ENCODE measurements at places on chromosomes 2 and 18. TPM values are rescaled to one million over a fixed set of nuclear protein-coding genes. Genes with fewer than 3 reads are reported as not detected.
A peak's percentile ranks its signal among the peaks of the same experiment; 100 is the strongest.

- peaks cover 3% of the 10 kb centered on the region for H3K36me3 ChIP-seq
- no peak overlapping the region for H3K4me3 ChIP-seq
Measured at GRCh38 chr2:98458667-98459380, 14.2 kb downstream of the INPP4A start.

GRCh38 chr2:237735798-237736197, 62.8 kb upstream of the RBM44 start:
- DNase-seq: no peak
- no peak overlapping the region for H3K4me3 ChIP-seq
- peaks cover 41% of the 10 kb centered on the region for H3K4me1 ChIP-seq
- H3K27me3 ChIP-seq: no peaks in the 10 kb centered on the region

DNA sequence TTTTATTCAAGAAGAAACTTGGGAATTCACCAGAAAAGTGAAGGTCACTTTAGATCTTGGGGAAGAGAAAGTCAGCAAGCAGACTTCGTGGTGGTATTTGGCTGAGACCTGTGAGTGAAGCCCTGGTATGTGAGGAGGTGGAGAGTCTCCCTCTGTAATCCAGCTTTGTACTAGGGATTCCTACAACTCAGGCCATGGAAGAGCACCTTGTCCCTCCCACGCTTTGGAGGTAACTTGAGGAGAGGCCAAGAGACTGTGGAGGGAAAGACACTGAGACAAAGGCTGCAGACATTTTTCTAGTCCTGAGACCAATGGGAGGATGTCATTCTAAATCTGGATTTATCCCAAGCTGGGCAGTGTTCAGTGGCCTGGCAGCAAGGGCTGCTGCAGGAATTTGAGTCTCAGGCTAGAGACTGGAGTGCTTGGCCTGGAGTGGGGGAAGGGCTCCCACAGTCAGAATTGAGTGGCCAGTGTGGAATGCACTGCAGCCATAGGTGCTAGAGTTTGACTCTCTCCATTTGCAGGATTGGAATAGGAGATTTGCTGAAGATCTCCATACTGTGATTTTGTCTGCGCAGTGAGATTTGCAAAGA, 219.0 kb downstream of the ACTR3 start:
- H3K27ac ChIP-seq: no peak overlapping the region
- H3K4me3 ChIP-seq: no peak overlapping the region
- no peak for DNase-seq
- no peaks in the 10 kb centered on the region for H3K4me1 ChIP-seq
- no peaks in the 10 kb centered on the region for H3K36me3 ChIP-seq

GRCh38 chr2:136582628-136583205, 182.6 kb upstream of the THSD7B start:
- H3K27me3 ChIP-seq: no peaks in the 10 kb centered on the region
- H3K36me3 ChIP-seq: no peaks in the 10 kb centered on the region
- no peak overlapping the region for H3K4me3 ChIP-seq

Gene REG3G
- not detected for total RNA-seq

- H3K36me3 ChIP-seq: peaks cover 6% of the 10 kb centered on the region
- no peak for DNase-seq
- H3K4me3 ChIP-seq: no peak overlapping the region
- H3K27ac ChIP-seq: no peak overlapping the region
- H3K27me3 ChIP-seq: no peaks in the 10 kb centered on the region
Measured at GRCh38 chr2:112593736-112594135, 9.3 kb downstream of the CHCHD5 start.

GRCh38 chr2:179818546-179818945, 42.9 kb downstream of the ZNF385B start:
- no peaks in the 10 kb centered on the region for H3K4me1 ChIP-seq
- no peak overlapping the region for H3K4me3 ChIP-seq
- DNase-seq: no peak
- H3K27ac ChIP-seq: no peak overlapping the region
- H3K36me3 ChIP-seq: no peaks in the 10 kb centered on the region

DNA sequence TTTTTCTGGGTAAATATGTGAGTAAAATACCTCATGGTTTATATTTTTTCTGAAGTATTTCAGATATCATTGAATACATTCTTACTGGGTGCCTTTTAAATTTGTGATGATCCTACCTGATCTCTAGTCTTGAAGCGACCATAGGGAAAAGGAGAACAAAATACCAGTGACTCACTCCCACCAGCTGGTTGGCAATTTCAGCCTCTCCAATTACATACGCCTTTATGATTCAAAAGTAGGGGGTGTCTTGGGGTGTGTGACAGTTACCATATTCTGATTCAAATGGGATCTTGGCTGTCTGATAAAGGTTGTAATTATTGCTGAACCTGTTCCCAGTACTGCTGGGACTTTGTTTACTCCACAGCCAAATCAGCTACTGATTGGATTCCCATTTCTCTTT, 175.9 kb upstream of the NXPH2 start:
- H3K4me3 ChIP-seq: no peak overlapping the region
- no peak for DNase-seq
- H3K27me3 ChIP-seq: no peaks in the 10 kb centered on the region
- H3K27ac ChIP-seq: no peak overlapping the region
- H3K36me3 ChIP-seq: no peaks in the 10 kb centered on the region

DNA sequence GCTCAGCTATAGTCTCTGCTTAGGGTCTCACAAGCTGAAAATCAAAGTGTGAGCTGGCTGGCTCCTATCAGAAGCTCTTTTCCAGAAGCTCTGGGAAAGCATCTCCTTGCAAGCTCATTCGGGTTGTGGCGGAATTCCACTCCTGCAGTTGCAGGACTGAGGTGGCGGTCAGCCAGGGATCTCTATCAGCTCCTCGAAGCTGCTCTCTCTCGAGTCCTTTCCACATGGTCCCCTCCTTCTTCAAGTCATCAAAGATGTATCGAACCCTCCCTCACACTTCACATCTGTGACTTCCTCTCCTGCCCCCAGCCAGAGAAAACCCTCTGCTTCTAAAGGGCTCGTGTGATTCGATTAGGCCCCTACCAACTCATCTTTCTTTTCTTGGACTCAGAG, 141.7 kb downstream of the ZFP36L2 start:
- no peaks in the 10 kb centered on the region for H3K27me3 ChIP-seq
- H3K4me3 ChIP-seq: no peak overlapping the region
- peak overlapping the region; percentile 100 for H3K27ac ChIP-seq
- peaks cover 84% of the 10 kb centered on the region for H3K4me1 ChIP-seq
- DNase-seq: peak; percentile 95

DNA sequence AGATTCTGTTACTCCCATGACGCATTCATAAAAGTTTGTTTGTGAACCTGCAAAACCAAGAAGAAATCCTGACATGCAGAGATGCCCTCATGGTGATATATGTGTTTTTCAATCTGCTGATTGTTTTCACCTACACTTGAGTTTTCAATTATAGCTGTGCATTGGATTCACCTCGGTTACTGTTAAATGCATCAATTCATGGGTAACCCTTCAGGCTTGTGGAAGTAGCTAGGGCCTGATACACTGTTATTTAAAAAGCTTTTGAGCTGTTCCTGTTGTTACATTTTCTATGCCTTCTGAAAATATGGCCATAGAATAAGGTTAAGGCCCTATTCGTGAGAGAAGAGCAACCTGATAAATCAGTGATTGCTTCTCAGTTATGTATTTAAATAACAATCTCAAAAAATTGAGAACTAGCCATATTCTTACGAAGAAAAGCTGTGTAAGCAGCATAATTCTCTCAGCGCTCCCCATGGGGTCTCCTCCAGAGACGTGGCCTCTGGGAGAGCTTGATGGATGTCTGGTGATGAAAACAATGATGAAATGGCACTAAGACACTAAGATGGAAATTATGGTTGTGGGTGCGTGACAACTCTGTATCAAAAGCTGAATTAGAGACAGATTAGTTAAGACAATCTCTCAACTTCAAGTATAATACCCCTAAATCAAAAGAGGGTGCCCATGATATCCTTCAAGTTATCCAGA, 60.5 kb downstream of the RIT2 start:
- H3K27ac ChIP-seq: no peak overlapping the region
- no peaks in the 10 kb centered on the region for H3K36me3 ChIP-seq
- H3K4me3 ChIP-seq: no peak overlapping the region
- H3K4me1 ChIP-seq: no peaks in the 10 kb centered on the region

Gene MAP3K19
- total RNA-seq: not detected

Gene TFCP2L1
- under 0.01 TPM for total RNA-seq

Gene HAAO
- total RNA-seq: 14.8 TPM

Gene TMEM185B
- 8.9 TPM for total RNA-seq

Gene RAX
- not detected for total RNA-seq

Gene ARHGEF33
- 0.71 TPM for total RNA-seq

DNA sequence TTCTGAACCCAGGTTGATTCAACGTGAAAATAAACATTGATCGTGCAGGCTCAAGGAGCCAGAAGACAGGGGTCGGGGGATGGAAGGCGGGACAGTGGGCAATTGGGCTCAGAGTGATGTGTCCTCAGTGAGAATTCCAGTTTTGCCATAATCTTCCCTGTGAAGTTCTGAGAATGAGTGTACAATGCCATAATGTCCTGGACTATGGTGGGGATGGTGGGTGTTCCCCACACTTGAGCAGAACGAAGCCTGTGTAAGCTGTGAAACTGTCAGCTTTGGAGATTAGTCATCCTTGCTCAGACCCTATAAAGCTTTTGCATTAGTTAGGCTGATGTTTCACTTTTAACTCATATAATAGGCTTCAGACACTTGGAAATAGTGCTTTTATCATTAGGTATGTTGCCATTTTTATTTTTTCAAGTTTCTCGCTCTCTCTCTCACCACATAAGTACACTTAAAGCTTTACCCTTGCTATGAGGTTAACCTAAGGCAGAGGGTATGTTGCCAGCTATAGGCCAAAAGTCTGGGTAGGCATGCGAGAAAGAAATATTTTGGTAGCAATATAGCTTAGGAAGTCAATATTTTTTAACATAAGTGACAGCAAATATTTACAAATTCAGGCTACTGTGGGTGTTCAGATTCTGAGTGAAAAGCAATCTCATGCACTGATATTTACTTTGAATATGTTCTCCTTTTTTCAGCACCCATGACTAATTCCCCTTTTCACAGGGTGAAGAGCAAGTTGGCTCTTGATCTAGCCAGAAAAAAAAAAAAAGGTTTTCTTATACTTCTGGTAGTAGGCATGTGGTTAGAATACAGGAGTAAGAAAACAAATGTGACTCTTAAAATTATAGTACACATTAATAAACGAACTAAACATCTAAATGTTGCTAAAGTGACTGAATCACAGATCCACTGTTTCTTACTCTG, 47.2 kb downstream of the CDC42EP3 start:
- no peak overlapping the region for H3K4me3 ChIP-seq
- H3K27me3 ChIP-seq: no peaks in the 10 kb centered on the region
- H3K27ac ChIP-seq: no peak overlapping the region
- DNase-seq: peak; percentile 36

GRCh38 chr2:232479341-232480200, 8.1 kb downstream of the ECEL1 start:
- H3K36me3 ChIP-seq: no peaks in the 10 kb centered on the region
- H3K4me1 ChIP-seq: no peaks in the 10 kb centered on the region
- H3K27ac ChIP-seq: no peak overlapping the region
- no peak overlapping the region for H3K4me3 ChIP-seq

GRCh38 chr2:214671319-214671885, 138.1 kb downstream of the BARD1 start:
- no peak overlapping the region for H3K4me3 ChIP-seq
- H3K27me3 ChIP-seq: no peaks in the 10 kb centered on the region
- no peak for DNase-seq

Gene CCDC150
- total RNA-seq: 4.6 TPM

GRCh38 chr2:132729522-132729921, 59.5 kb upstream of the LYPD1 start:
- no peaks in the 10 kb centered on the region for H3K27me3 ChIP-seq
- no peaks in the 10 kb centered on the region for H3K4me1 ChIP-seq
- no peak for DNase-seq
- no peak overlapping the region for H3K4me3 ChIP-seq

- no peak overlapping the region for H3K27ac ChIP-seq
- no peak for DNase-seq
- no peaks in the 10 kb centered on the region for H3K4me1 ChIP-seq
- no peak overlapping the region for H3K4me3 ChIP-seq
- no peaks in the 10 kb centered on the region for H3K27me3 ChIP-seq
- H3K36me3 ChIP-seq: no peaks in the 10 kb centered on the region
Measured at GRCh38 chr2:174450021-174450816, 36.6 kb downstream of the GPR155 start.

Gene WDCP
- 11.3 TPM for total RNA-seq

GRCh38 chr2:175156534-175156933, 11.5 kb downstream of the ATF2 start:
- peak; percentile 9 for DNase-seq
- H3K27ac ChIP-seq: no peak overlapping the region
- no peaks in the 10 kb centered on the region for H3K4me1 ChIP-seq
- peaks cover 5% of the 10 kb centered on the region for H3K36me3 ChIP-seq

DNA sequence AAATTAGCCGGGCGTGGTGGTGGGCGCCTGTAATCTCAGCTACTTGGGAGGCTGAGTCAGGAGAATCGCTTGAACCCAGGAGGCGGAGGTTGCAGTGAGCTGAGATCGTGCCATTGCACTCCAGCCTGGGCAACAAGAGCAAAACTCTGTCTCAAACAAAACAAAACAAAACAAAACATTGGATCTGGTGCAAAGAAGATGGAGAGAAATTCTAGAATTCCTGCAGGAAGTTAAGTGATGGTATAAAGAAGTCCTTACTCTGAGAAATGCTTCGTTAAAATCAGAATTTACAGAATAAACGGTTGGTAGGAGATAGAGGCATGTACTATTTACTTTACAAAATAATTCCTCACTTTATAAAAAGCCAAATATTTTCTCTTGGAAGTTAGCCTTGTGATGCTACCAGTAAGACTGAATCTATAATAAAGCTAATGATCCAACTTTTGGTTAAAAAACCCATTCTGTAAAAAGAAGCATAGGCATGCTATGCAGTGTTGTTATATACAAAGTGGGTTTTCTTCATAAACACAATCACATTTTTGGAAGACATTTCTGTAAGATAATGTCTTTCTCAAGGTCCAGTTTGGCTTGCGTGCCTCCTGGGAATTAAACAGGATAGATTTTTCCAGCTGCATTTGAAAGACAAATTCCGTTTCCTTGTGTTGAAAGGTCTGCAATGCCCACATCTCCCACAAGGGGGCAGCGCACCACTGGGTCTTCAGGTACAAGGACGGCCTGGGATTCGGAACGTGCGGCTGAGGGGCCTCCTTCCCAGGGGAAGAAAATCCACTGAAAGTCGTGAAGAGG, 35.6 kb upstream of the PNO1 start:
- H3K36me3 ChIP-seq: no peaks in the 10 kb centered on the region
- peaks cover 2% of the 10 kb centered on the region for H3K27me3 ChIP-seq
- H3K4me1 ChIP-seq: peaks cover 4% of the 10 kb centered on the region
- H3K27ac ChIP-seq: no peak overlapping the region
- H3K4me3 ChIP-seq: no peak overlapping the region
- peak; percentile 92 for DNase-seq

GRCh38 chr2:231928481-231928880, 2.3 kb upstream of the NPPC start:
- no peak overlapping the region for H3K27ac ChIP-seq
- H3K4me3 ChIP-seq: no peak overlapping the region
- H3K27me3 ChIP-seq: peaks cover 41% of the 10 kb centered on the region

Gene C2orf80
- not detected for total RNA-seq

Measured in muscle of leg (tissue), 16 donors.